ENCODE measurements at places on chromosomes 16 and 17.

GRCh38 chr16:48113001-48113400 is 42.8 kb downstream of the ABCC12 start:
- no peak for DNase-seq

DNA sequence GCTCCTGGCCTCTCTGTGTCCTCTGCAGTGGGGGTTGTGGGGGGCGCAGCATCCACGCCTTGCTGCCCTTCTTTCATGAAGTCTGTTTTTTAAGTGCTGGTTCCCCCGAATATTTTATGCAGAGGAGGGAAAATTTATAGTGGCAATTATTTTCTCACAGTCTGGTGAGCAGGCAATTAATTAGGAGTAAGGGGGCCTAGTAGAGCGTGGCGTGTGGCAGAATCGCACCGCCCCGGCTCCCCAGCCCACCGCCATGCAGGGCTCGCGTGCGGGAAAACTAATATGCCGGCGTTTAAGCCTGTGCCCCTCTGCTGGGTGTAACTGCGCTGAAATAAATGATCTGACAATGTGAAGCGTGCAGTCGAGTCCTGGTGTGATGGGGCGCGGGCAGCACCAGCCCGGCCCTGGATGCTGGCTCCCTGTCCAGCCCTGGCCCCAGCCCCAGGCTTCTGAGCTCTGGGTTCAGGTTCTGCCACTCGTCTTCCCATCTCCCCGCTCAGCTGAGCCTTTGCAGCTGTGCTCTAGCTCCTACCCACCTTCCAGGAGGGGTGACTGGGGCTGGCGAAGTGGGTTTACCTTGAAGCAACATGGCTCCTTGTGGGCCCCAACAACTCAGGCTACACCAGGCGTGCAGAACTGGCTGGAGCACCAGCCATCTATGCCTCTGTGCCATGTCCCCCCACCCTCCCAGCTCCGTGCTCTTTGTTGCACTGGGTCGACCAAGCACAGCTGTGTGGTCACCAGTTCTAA is 13.8 kb downstream of the ENGASE start:
- DNase-seq: no peak

GRCh38 chr17:69535016-69535570 is 120.6 kb downstream of the MAP2K6 start:
- DNase-seq: no peak

- peak; percentile 13 for DNase-seq
These were observed 587 bp downstream of the PLD6 start for GRCh38 chr17:17205368-17206123.

DNA sequence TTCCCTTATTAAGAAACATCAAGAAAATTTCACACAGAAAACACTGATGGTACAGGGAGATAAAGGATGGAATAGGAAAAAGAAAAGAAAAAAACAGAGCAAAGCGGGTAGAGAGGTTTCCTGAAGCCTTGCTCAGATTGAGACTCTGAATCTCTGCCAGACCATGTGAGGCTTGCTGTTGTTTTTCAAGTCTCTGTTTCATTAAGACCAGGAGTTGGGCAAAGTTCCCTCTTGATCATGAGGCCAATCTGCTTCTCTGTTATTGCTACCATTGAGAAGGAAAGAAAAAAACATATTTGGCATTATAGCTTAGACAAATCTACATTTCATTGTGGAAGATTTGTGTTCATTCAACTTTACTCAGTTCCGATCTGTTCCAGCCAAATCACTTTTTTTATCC is 201.6 kb upstream of the SOX9 start:
- DNase-seq: peak; percentile 60

- no peak for DNase-seq
These were observed 505.5 kb downstream of the CDH8 start for GRCh38 chr16:61530697-61531096.

- peak; percentile 13 for DNase-seq
These were observed 80.9 kb upstream of the STAC2 start for GRCh38 chr17:39306509-39307212.

GRCh38 chr16:31480851-31481536 is 1.9 kb upstream of the SLC5A2 start:
- no peak for DNase-seq

GRCh38 chr17:8838551-8839095 is 28.9 kb downstream of the PIK3R6 start:
- no peak for DNase-seq

DNA sequence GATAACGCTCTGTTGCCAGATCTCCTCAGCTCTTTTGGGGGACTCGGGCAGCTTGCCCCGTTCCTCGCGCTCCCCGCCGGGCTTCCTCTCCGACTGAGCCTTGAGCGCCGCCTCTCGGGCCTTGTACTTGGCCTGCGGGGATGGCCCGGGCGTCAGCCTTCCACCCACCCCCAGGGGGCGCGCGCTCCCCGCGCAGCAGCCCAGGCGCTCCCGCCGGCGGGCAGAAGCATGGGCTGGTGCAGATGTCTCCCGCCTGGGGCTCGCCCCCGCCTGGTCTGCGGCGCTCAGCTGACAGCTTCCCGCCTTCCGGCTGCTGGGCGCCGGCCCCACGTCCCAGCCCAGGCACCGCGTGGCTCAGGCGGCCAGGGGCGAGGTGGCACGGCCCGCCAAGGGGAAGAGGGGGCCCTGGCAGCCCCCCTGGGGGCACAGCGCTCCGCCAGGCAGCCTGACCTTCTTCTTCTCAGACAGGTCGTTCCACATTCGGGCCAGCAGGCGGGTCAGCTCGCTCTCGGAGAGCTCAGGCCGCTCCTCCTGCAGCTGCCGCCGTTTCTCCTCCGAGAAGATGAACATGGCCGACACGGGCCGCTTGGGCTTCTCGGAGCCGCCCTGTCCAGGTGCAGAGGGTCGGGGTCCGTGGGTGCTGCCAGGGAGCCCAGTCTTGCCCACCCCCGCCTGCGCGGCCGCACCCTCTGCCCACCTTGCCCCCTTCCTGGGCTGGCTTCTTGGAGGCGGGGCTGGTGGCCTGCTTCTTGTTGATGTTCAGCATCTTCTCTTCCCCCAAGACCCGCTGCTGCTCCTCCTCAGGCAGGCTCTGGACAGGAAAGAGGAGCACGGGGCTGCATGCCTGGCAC is 8.9 kb downstream of the UBTF start:
- peak; percentile 56 for DNase-seq

- DNase-seq: no peak
These were observed 31.8 kb upstream of the ZKSCAN2 start for GRCh38 chr16:25289466-25289865.

DNA sequence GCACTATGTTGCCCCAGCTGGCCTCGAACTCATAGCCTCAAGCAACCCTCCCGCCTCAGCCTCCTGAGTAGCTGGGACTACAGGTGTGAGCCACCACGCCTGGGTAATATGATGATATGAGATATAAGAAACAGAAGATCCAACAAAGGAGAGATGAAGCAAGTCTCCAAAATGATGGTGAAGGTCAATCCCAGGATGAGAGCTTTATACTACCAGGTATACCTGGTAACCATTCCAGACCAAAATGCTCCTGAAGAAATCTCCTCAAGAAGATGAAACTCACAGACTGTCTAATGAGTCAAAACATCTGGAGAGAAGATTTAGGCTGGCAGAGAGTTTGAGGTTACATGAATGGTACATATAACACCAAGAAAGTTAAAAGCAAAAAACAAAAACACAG is 24.5 kb downstream of the INTS2 start:
- no peak for DNase-seq

- DNase-seq: no peak
These were observed at the start of gene PRSS36 for GRCh38 chr16:31149894-31150890. TSS of gene PRSS36 (minus strand) at chr16:31150066. CDS start at chr16:31150035, 31 bp downstream.

GRCh38 chr17:72971226-72971880 is 121.1 kb downstream of the SLC39A11 start:
- no peak for DNase-seq

- no peak for DNase-seq
These were observed 273.7 kb downstream of the SOX9 start for GRCh38 chr17:72394531-72394930.

DNA sequence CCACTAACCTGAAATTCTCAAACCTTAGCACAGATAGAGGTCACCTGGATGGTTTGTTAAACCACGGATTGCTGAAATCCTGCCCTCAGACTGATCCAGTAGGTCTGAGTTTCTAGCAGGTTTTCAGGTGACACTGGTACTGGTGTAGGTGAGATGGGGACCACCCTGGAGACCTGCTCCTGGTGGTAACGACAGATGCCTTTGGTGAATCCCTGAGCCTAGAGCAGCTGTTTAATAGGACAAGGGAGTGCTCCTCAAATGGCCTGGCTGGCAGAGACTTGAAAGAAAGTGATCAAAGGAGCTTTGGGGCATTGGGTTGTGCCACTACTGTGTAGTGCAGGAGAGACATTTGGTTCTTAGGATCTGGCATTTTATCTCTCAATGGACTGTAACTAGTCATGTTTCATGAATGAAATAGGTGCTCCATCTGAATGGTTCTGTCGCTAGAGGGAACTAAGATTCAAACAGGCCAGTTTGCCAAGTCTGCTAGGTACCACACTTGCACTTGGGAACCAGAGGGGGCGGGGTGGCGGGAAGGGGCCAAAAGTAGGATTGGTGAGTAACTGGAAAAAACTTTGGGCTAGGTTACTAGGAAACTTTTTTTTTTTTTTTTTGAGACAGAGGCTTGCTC is 2.9 kb upstream of the IFI35 start:
- DNase-seq: no peak

GRCh38 chr16:12344577-12345343 is 368.2 kb downstream of the SNX29 start:
- no peak for DNase-seq

GRCh38 chr17:39935909-39936308 is 8.4 kb downstream of the LRRC3C start:
- DNase-seq: no peak

- DNase-seq: no peak
These were observed 45.1 kb upstream of the IRF8 start for GRCh38 chr16:85853547-85854545.
